Endodermal cell (in vitro differentiated cells): ENCODE measurements at places on chromosomes 16 and 17. TPM values are rescaled to one million over a fixed set of nuclear protein-coding genes. Genes with fewer than 3 reads are reported as not detected.

The TRIM47 gene
- 1.3 and 1.6 TPM in 2 replicates for total RNA-seq

The SLFN13 gene
- total RNA-seq = 18.8 to 60.0 TPM (median 58.7 TPM) in 3 replicates

The RCVRN gene
- not detected in 2 replicates for total RNA-seq

DNA sequence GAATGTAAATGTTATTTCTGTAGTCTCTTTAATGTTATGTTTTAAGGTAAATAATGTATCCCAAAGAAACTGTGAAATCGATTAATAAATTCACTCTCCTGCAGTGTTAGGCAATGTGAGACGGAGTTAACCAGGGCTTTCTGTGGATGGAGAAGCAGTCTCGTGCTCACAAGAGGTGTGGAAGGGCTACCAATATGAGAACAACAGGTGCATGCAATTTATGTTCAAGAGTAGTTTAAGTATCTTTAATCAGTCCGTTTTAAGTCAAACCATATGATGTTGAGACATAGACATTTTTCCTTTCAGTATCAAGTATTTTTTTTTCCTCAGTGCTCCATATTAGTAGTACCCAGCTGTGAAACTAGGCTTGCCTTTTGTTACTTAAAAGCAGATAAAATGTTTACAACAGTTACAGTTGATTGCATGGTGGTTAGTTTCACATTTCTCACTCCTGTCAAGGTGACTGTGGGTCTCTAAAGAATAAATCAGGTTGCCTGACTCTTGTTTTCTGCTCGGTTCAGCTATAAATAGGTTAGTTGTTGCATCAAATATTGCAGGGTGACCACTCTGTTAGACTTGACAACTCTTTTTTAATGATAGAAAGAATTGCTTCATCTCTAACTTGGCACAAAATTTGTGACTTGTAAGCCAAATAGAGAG is 54.4 kb downstream of the COX10 start:
- DNase-seq = no peak

The KRTAP4-6 gene
- total RNA-seq = not detected in 2 replicates
